ENCODE measurements at places on chromosomes 12 and 14.
A peak's percentile ranks its signal among the peaks of the same experiment; 100 is the strongest.

DNA sequence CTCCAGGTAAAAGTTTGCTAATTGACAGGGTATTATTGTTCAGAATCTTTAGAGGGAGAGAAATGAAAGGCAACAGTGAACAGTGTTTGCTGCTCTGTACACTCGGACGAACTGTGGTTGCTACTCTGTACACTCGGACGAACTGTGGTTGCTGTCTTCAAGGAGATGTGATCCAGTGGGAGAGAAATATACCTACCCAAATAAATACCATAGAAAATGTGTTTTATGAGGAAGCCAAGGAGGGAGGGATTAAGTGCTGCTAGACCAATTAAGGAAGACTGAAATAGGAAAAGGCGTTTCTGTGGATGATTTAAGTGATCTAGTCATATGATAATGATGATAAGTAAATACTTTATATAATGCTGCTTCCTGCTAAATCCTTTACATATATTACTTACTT is 2.7 kb downstream of the STK38L start:
- DNase-seq: no peak

DNA sequence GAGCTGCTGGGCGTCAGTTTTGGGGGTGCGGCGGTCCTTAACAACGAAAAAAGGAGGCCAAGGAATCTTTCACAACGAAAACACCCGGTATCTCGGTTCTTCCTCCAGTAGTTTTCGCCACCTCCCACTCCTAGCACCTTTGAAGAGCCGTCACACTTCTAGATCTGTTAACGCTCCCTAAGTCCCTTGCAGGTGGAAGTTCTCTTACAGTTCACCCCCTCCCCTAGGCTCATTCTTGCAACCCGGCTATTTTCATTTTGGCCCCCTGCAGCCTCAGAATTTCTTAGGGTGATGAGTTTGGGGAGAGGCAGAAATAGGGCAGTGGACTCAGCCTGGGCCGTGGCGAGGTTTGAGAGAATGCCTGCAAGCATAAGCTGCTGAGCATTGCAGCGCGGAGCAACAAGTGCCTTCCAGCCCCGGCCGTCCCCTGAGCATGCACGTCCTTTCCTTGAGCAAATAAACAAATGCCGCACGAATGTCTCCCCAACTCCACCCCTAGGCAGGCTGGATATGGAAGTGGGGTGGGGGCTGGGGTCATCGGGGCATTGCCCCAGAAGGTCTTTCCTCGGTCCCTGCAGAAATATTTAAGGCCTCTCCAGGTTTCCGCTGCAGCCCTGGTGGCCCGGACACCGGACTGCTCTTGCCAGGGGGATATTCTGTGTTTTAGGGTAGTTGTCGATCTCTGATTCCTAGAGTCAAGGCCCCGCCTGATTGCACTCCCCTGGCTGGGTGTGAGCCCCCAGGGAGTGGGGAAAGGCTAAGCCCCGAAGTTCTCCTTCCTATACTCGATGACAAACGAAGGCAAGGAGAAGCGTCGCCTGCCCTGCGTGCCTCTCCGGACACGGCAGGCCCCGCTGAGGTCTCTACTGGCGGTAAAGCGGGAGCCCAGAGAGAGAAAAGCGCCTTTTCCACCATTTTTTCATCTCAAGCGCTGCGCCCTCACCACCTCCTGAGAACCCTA is 1.6 kb downstream of the RFX4 start:
- DNase-seq: peak; percentile 49

DNA sequence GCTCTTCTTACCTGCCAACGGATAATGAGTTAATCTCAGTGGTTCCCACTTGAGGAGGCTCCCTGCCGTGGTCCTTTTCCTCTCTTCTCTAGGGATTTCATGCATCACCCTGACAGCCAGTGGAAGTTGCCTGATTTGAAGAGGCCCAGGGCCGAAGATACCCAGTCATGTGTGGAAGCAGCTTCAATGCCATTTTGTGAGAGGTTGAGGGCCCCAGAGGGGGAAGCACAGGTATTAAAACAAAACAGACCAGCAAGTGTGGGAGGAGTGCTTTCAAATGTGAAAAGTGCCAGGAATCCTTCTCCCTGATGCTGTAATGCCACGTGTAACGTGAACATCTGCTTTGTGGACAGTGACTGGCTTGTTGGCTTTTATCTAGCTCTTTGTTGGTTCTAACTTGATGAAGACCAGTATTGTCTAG is 1.5 kb downstream of the TCP11L2 start:
- no peak for DNase-seq

GRCh38 chr14:26286081-26286912 is 311.5 kb downstream of the NOVA1 start:
- no peak for DNase-seq

All from neuronal stem cell (in vitro differentiated cells).